ENCODE measurements at places on chromosomes 5 and 9.

DNA sequence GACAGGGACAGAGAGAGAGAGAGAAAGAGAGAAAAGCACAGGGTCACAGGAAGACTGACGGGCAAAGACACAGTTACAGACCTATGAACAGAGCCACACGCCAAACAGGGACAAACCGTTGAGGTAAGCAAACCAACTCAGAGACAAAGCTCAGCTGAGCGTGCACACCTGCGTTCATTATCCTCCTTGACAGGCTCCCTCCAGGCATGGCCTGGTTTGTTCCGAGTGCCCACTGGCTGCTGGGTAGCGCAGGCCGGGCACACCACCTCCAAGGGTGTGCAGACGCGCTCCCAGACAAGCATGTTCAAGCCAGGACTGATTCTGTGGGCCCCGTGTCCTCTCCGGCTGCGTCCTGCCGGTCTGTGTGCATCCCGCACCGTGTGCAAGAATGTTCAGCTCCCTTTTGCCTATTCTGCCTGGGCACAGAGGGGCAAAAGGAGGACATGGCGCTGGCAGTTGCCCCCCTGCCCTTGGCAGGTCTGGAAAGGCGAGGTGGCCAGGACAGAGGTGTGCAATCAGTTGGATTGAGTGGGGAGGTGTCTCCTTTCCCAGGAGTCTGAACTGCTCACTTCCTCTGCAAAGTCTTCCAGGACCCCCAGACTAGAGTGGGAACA lies 467 bp upstream of the SMIM32 start:
- DNase-seq = no peak

- DNase-seq = no peak
Measured at GRCh38 chr5:17229313-17229712, 11.9 kb downstream of the BASP1 start.

DNA sequence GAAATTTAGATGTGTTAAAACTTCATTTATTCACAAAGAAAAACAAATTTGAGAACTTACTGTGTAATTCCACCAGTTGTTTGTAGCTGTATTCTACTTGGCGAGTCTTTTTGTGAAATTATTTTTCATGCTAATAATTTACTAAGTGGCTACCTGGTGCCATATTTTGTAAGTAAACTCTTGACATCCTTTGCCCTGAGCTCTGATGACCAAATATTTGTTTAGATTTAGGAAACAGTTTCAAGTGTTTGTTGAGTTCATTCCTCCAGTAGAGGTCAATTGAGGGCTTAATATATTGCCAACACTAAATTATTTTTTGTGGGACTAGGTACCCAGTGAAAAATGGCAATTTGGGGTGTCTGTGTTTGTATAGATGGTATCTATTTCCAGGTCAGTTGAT lies 3.7 kb downstream of the CNTLN start:
- no peak for DNase-seq

- no peak for DNase-seq
Measured at GRCh38 chr9:38523121-38523520, 97.3 kb downstream of the ANKRD18A start.

- DNase-seq = no peak
Measured at GRCh38 chr5:320524-321229, 837 bp upstream of the AHRR start.

DNA sequence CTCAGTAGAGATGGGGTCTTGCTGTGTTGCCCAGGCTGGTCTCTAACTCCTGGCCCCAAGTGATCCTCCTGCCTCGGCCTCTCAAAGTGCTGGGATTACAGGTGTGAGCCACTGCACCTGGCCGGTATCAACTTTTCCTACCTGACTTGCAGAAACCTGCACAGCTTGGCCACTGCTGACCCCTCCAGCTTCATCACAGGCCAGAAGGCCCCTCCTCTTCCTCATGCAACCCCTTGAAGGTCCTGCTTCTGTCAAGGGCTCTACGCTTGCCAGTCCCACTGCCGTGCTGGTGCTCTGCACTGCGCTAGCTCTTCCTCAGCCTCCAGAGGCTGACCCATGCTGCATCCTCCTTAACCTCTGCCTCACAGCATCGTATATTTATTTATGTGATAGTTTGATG lies 32.5 kb upstream of the RNU6ATAC start:
- no peak for DNase-seq

- DNase-seq = no peak
Measured at GRCh38 chr5:2505217-2505616, 246.3 kb downstream of the IRX2 start.

DNA sequence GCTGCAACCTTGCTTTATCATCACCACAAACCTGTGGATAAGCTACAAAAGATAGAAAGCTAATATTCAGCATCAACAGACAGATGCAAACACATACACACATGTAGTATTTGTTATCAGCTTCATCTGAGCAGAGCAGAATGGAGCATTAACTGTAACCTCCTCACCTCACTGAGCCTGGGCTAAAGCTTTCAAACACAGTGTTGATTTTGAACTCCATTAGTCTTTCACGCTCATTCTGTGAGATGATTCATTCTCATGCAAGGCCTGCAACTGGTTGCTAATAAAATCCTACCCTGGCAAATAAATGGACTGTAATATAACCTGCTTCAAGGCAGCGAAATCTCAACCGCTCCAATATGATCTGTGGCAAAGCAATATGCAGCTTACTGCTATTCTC lies 1360.6 kb upstream of the ACO1 start:
- DNase-seq = no peak

- DNase-seq = no peak
Measured at GRCh38 chr5:113663879-113664541, 150.5 kb downstream of the YTHDC2 start.

- DNase-seq = no peak
Measured at GRCh38 chr5:89280103-89281037, 397.4 kb upstream of the MEF2C start.

DNA sequence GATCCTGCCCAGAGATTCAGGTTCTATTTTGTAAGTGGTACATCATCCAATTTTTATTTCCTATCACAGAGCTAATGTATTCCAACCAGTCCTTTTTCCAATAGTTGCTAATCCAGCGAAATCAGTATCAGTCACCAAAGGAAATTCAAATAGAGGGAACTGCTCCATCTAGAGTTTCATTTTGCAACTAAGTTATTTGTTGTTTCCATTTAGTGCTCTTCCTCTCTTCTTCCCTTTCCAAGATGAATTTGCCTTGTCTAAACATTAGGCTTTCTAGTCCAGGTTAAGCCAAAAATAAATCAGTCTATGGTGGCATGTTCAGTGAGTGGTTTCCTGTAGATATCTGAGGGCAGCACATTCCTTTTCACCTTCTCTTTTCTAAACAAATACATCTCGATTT lies 79.8 kb upstream of the SPATA31D4 start:
- DNase-seq = no peak

- no peak for DNase-seq
Measured at GRCh38 chr9:123825342-123826060, 104.4 kb downstream of the DENND1A start.

DNA sequence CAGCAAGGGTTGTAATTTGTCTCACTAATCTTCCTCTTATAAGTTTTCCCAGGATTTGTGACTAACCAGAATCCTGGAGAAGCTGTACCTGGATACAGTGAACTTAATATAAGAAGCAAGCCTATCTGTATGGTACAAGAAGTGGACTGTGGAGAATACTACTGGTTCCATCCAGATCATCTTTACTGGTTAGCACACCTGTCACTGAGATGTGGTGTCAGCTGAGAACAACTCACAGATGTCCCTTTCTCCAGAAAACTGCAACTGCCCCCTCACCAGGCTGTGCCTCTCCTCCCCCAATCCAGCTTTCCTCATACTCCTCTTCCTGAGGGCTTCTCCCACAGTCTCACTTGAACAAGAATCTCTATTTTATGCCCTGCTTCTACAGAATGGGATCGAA lies 4.9 kb downstream of the FBXO10 start:
- no peak for DNase-seq

- DNase-seq = no peak
Measured at GRCh38 chr5:164481270-164481669, 975.9 kb downstream of the MAT2B start.

DNA sequence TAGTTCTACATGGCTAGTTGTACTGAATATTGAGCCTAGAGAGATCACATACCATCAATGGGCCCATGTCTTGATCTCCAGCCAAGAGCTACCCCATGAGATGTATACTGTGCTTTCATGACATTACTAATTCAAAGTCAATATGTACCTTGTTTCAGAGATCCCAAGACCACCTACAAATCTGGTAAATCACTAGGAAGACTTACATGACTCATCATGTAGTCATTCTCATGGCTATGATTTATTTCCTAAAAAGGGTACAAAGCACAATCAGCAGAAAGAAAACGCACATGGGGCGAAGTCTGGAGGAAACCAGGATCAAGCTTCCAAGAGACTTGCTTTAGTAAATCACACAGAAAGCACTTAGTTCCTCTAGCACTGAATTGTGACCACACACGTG lies 103.0 kb downstream of the PCSK5 start:
- no peak for DNase-seq

DNA sequence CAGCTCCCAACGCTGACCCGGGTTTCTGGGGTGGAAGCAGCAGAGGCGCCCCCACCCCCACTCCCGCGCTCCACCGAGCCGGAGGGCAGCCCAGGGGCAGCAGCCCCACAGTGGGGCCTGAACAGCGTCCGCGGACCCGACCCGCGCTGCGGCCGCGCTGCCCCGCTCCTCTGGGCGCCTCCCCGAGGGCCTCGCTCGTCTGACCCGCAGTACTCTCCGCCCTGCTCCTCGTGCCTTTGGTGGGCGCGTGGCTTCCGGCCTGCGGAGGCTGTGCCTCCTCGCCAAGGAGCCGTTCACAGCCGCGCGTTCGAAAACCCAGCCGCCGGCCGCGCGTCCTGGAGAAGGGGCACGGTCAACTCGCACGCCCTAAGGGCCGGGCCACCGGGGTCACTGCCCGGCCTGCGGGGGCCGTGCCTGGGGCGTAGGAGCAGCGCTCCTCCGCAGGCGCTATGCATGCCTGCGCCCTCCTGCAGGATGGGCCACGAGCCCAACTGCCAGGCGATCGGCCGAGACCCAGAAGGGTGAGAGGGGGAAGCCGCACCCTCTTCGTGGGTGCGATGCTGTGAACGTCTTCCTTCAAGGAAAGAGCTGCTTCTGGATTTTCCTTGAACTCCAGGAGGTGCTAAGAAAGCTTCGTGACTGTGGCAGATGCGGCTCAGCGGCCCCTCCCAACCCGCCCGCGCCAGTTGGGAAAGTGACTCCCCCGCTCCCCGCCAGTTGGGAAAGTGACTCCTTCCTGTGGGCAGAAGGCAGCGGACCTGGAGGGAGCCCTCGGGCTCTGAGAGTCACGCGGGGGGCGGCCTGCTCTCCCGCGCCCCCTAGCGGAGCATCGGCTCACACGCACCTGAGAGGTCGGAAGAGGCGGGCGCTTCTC lies 82.7 kb downstream of the HSD17B3 start:
- DNase-seq = no peak

DNA sequence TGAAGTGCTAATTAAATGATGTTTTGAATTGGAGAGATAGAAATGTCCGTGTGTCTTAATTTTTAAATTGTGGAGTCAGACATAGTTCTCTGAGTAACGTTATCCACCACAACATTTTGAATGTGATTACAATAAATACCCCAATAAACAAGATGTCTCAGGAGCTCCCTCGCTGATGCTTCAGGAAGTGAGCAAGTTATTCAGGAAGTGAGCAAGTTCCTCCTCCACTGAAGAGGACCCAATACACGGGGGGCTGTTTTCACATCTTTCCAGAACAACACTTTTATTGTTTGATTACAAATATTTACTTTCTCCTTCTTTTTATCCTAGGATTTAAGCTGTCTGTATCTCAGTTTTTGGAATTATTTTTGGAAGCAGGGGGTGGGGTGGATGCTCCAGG lies 363.8 kb downstream of the LRRC70 start:
- DNase-seq = no peak

DNA sequence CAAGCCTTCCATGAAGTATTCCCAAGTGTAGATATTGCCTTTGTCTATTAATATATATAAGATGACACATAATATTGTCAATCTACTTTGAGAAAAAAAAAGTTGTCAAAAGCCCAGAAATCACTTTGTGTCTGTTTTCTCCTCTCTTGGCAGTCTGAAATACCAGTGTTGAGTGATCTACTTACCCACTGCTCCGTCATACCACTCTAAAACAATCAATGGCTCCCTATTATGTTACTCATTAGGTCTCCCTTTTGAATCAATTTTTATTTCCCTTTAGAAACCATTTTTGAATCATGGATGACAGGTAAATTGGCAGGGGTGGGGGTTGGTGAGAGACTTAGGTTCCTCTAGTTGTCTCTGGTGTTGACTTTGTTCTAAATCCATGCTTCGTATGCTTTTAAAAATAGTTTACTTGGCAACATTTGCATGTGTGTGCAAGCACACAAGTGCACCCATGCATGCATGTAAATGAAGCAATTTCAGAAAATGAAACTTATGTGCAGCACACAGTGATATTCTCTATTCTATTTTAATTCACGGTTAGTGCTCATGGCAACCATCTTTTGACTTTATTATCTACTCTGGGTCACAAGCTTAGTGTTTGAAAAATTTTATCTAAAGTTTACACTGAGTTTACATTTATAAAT lies 378.9 kb downstream of the RAB3C start:
- no peak for DNase-seq

DNA sequence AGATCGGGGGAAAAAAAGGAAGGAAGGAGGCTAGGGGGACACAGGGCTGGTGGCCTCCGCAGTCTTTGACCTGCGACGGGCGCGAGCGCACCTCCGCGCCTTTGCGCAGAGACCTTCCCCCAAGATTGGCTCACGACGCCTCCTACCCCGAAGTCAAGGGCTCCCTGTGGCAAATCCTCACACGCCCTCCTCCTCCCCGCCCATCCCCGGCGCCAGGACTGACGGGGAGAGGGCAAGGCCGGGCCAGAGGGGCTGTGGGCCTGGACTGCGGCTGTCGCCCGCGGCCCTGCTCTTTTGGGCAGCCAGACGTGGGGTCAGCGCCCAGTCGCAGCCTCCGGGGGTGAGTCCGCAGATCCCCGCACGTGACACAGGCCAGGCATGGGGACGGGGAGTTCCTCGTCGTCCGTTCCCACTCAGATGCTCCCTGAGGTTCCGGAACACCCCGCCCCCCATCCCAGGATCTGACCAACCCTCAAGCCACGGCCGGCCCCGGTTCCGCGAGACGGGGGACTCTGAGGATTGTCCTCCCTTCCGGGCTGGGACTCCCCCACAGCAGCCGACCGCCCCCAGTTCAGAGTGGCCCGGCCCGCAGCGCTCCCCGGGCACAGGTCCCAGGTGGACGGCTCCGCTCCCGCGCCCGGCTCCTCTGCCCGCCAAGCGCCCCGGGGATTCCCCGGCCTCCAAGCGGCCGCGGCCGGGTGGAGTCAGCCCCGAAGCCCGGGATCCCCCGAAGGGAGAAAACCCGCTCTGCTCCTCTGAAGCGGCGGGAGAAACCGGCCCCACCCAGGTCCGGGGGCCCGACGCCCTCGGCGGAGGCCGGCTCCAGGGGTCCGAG lies 543 bp upstream of the ANKRD33B start:
- no peak for DNase-seq

- DNase-seq = no peak
Measured at GRCh38 chr9:34179213-34180136, 632 bp downstream of the UBAP1 start.

DNA sequence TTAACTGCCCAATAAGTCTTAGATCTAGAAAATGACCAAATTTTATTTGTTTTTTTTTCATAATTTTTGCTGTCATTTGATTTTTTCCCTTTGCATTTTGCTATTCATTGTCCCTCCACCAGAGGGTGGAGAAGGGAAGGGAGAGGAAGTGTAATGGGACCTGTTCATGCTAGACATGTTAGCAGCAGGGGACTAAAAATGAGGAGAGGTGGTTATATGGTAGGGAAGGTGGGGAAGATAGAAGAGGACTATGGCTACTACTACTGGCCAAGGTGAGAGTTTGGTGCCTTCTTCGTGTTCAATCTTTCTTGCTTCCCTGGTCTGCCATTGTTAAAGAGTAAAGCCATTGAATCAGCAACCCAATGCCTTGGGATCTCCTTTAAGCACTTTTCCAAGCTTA lies 6.4 kb downstream of the GRIA1 start:
- no peak for DNase-seq

GRCh38 chr5:16461782-16462181 lies 3.8 kb downstream of the ZNF622 start:
- DNase-seq = no peak

Measured in hippocampal formation (tissue), 2 donors.